Right lobe of liver (tissue), 6 donors: ENCODE measurements at places on chromosomes 1 and 21.
A peak's percentile ranks its signal among the peaks of the same experiment; 100 is the strongest.

GRCh38 chr1:235745503-235746136 is 96.0 kb upstream of the GNG4 start:
- H3K36me3 ChIP-seq = no peaks in the 10 kb centered on the region
- no peak overlapping the region for H3K27ac ChIP-seq
- H3K27me3 ChIP-seq = no peaks in the 10 kb centered on the region
- no peak overlapping the region for H3K4me3 ChIP-seq
- no peaks in the 10 kb centered on the region for H3K4me1 ChIP-seq

DNA sequence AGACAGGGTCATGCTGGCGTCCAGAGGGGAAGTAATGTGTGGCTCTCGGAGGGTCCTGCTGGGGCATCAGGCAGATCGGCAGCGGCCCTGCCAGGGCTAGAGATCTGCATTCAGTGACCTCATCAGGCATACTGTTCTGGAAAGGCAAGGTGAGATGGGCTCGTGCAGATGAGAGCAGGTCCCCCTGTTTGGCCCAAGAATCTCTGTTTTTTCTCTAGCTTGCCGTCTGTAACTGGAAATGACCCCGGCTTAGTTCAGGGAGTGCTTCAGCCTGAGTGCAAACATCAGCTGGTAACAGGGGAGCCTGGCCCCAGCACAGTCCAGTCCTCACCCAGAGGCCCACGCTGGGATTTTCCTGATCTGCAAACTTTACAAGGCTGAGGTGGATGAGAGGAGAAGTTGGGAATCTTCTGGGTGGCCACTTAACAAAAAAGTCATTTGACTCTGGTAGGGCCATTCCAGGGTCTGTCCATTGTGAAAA is 2.1 kb downstream of the FAM163A start:
- no peak for DNase-seq
- H3K27ac ChIP-seq = no peak overlapping the region
- peaks cover 12% of the 10 kb centered on the region for H3K27me3 ChIP-seq
- no peak overlapping the region for H3K4me3 ChIP-seq
- no peaks in the 10 kb centered on the region for H3K36me3 ChIP-seq

DNA sequence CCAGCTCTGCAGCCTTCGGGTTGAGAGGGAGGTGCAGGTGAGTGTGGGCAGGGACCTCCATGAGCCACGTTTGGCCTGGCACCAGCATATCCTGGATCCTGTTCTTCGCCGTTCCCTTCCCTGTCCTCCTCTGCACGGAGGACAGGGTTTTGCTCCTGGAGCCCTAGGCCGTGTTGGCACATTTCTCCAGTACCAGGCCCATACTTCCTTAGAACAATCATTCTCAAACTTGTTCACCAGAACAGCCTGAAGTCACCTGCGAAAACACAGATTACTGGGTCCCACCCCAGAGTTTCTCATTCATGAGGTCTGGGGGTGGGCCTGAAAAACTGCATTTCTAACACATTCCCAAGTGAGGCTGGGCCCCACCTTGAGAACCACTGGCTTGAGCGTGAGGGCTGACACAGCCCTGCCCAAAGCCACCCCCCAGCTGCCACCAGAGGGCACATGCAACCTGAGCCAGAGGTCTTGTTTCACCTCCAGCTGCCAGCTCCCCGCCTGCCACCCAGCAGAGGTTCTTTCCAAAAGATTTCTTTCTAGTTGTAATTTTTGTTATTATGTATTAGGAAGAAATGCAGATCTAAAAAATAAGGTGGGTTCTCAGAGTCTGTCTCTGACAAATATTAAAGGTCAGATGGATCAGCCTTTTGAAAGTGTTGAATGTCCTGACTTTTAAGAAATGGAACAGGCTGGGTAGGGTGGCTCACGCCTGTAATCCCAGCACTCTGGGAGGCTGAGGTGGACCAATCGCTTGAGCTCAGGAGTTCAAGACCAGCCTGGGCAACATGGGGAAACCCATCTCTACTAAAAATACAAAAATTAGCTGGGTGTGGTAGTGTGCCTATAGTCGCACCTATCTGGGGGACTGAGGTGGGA is 39.6 kb upstream of the LDLRAP1 start:
- H3K4me3 ChIP-seq = no peak overlapping the region
- H3K27me3 ChIP-seq = no peaks in the 10 kb centered on the region
- H3K4me1 ChIP-seq = peaks cover 3% of the 10 kb centered on the region
- H3K27ac ChIP-seq = no peak overlapping the region
- peak; percentile 71 for DNase-seq

GRCh38 chr1:178944729-178945128 is 73.9 kb upstream of the ANGPTL1 start:
- no peak overlapping the region for H3K27ac ChIP-seq
- H3K36me3 ChIP-seq = no peaks in the 10 kb centered on the region
- no peaks in the 10 kb centered on the region for H3K4me1 ChIP-seq
- no peaks in the 10 kb centered on the region for H3K27me3 ChIP-seq
- DNase-seq = no peak

GRCh38 chr1:10941891-10942541 is 70.4 kb upstream of the TARDBP start:
- no peak overlapping the region for H3K27ac ChIP-seq
- no peaks in the 10 kb centered on the region for H3K27me3 ChIP-seq
- no peaks in the 10 kb centered on the region for H3K4me1 ChIP-seq
- DNase-seq = peak; percentile 66
- no peak overlapping the region for H3K4me3 ChIP-seq

GRCh38 chr1:14915356-14916054 is 238.0 kb upstream of the TMEM51 start:
- no peaks in the 10 kb centered on the region for H3K4me1 ChIP-seq
- no peaks in the 10 kb centered on the region for H3K27me3 ChIP-seq
- no peak overlapping the region for H3K27ac ChIP-seq
- H3K36me3 ChIP-seq = no peaks in the 10 kb centered on the region
- DNase-seq = no peak

DNA sequence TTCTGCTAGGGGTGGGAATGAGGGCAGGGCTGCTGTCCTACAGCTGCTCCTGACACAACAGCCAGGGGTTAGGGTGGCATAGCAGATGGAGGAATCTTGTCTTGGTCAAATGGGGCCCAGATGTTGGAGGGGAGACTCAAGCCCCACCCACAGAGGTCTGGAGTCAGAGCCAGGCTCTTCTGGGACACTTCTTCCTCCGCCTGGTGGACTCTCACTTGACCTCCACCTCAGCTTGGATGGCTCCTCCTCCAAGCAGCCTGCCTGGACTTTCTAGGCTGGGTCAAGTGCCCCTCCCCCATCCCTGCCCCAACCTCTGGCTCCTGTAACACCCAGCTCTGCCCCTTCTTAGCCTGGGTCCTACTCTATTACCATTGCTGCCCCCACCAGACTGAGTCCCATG is 35.5 kb downstream of the EPHA2 start:
- peaks cover 27% of the 10 kb centered on the region for H3K4me1 ChIP-seq
- no peak overlapping the region for H3K4me3 ChIP-seq
- H3K27ac ChIP-seq = no peak overlapping the region
- H3K27me3 ChIP-seq = no peaks in the 10 kb centered on the region

GRCh38 chr1:51445351-51446090 is 73.5 kb downstream of the EPS15 start:
- no peak overlapping the region for H3K27ac ChIP-seq
- no peaks in the 10 kb centered on the region for H3K4me1 ChIP-seq
- no peak overlapping the region for H3K4me3 ChIP-seq
- no peak for DNase-seq
- H3K27me3 ChIP-seq = no peaks in the 10 kb centered on the region

GRCh38 chr21:31185663-31186062 is 147.4 kb upstream of the KRTAP19-8 start:
- H3K27me3 ChIP-seq = no peaks in the 10 kb centered on the region
- H3K36me3 ChIP-seq = no peaks in the 10 kb centered on the region
- H3K27ac ChIP-seq = no peak overlapping the region
- no peak overlapping the region for H3K4me3 ChIP-seq
- DNase-seq = no peak
- no peaks in the 10 kb centered on the region for H3K4me1 ChIP-seq

DNA sequence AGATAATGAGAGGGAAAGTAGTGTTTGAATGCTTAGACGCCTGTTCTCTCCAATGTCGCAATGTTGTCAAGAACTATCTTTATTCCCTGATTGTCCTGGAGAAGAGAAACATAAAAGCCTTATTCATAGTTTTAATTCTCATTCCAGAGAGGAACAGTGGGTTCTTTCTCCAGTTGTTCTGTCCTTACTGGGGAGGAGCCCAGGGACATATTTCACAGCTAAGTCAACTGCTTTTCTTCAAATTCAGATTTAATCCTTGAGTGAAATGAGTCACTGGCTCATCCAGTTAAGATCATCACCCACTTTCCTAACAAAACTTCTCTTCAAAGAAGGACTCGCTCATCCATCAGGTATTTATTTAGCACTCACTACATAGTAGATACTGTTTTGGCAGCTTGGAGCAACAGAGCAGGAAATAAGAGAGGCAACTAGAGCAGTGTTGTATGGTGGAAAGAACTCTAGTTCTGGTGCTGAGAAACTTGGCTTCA is 365.7 kb upstream of the USP24 start:
- no peak for DNase-seq
- no peaks in the 10 kb centered on the region for H3K27me3 ChIP-seq
- no peaks in the 10 kb centered on the region for H3K4me1 ChIP-seq
- H3K27ac ChIP-seq = no peak overlapping the region

GRCh38 chr1:245995474-245995873 is 511.6 kb downstream of the SMYD3 start:
- DNase-seq = no peak
- H3K4me1 ChIP-seq = no peaks in the 10 kb centered on the region
